ENCODE measurements at places on chromosomes 3 and 15.

DNA sequence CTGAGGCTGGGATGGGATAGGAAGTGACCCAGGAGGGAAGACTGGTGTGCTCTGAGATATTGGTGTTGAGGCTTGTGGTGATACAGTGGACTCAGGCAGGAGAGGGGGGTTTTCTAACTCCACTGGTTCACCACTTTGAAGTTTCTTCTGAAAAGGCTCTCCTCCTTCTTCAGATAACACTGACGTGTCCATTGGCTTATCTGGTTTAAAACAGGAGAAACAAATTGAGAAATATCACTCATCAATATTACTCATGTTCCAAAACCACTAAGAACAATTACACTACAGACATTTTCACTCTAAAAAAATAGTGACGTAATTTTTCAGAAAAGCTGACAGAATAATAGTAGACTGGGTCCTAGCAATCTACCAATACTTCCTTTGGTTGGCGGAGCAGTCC lies 23.1 kb downstream of the TP53BP1 start:
- DNase-seq = peak; percentile 15

GRCh38 chr3:164416491-164417222 lies 661.6 kb downstream of the SI start:
- no peak for DNase-seq

DNA sequence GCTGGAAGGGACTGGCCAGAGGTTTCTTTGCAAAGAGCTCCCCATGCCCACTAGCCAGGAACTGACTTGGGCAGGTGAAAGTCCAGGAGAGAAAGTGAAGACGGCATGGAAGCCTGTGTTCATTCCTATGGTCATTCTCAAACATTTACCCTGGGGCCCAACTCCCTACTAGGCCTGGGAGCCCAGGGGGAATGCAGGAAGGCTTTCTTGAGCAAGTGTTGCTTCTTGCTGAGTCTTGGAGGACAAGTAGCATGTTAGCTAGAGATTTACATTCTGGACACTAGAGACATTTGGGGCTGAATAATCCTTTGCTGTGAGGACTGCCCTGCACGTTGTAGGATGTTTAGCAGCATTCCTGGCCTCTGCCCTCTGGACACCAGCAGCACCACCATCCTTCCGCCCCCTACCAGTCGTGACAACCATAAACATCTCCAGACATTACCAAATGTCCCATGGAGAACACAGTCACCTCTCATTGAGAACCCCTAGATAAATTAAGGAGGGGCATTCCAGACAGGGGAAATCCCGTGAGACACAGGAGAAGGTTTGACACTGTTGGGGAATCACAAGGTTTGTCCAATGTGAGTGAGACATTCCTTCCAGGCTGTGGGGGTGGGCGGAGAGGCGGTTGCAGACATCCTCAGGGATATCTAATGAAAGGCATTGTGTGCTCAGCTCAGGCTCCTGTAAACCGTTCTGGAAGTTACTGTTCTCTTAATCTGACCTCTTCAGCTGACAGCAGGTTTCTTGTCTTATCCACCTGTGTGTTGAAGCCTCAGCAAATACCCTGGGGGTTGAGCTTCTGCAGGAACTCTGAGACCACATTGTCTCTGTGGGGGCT lies 236.2 kb downstream of the TLE3 start:
- peak; percentile 18 for DNase-seq

DNA sequence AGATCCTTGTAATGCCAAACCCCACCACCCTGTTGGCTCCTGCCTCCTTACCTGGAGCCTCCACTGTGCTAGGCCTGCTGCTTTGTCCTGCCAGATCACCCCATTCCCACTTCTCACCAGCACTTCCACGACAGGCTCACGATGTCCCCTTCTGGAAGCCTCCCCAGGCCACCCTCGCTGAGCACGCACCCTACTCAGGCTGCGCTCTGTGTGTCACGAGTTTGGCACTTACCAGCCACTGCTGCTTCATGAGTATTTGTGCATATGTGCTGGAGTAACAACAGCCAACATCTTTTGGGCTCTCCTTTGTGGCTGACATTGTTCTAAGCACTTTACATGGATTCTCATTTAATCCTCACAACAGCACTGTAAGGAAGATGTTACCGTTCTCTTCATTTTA lies 58.1 kb downstream of the PDIA5 start:
- DNase-seq = no peak

GRCh38 chr3:66261355-66261754 lies 40.6 kb downstream of the SLC25A26 start:
- DNase-seq = peak; percentile 52

DNA sequence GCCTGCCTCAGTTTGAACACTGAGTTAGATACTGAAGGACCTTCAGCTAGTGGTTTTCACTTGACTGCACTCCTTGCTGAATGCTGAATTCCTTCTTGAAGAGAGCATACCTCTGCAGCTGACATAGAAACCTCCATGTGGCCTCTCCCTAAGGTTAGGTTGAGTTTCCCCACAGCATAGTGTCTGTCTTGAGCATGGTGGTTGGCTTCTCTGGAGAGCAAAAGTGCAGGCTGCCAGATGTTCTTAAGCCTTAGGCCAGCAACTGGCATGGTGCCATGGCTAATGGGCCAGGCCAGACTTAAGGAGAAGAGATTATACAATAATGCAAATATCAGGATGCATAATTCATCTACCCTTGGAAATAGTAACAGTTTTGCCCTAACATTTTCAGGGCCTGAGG lies 545.6 kb upstream of the ZNF385D start:
- DNase-seq = peak; percentile 6

- peak; percentile 57 for DNase-seq
Measured at GRCh38 chr15:75843678-75844581, 683 bp downstream of the UBE2Q2 start.

GRCh38 chr15:67652586-67652985 lies 110.1 kb downstream of the MAP2K5 start:
- no peak for DNase-seq

GRCh38 chr15:99141943-99142342 lies 37.1 kb downstream of the SYNM start:
- DNase-seq = no peak

GRCh38 chr3:115095236-115095635 lies 51.9 kb downstream of the ZBTB20 start:
- DNase-seq = no peak

DNA sequence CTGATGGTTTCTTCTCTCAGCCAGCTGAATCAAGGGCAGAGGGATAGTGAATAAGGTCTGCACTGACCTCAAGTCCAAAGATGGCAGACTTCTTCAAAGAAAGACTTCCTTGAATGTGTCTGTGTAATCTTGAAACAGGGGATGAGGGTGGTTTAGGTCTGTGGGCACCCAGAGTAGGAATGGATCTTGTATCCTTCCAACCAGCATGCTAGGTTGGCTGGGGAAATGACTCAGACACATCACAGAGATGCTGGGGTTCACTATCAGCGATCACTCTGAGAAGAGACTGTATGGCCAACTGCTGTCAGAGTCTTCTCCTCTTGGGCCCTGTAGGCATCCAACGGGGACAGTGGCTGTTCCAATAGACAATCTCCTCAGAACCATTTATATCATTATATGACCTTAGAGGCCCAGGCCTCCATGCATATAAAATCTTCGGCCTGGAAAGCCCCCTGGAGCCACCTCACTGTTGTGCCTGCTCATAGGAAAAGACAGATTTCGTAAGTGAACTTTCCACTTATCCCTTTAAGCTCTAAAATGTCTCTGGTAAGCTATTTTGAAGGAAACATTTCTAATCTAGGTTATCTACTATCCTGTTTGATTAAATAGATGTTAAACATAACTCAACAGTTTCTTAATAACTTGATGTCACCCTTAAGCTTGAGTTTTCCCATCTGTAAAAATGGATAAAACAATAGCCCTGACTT lies 58.5 kb downstream of the TIPARP start:
- no peak for DNase-seq

DNA sequence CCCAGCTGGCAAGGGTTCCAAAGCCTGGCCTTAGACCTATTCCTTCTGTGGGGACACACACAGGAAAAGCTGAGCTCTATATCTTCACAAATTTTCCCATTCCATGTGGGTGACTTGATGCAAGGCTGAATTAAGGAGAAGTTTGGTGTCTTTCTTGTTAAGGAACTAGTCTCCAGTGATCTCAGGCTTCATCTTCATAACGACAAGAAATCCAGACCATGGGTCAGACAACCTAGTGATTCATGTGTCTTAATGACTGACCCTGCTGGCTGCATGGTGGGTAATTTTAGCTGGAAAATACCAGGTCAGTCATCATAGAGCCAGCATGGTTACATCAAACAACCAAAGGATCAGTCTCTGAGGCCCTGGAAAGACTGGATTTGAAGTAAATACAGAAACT lies 112.7 kb upstream of the SLC4A7 start:
- DNase-seq = peak; percentile 29

DNA sequence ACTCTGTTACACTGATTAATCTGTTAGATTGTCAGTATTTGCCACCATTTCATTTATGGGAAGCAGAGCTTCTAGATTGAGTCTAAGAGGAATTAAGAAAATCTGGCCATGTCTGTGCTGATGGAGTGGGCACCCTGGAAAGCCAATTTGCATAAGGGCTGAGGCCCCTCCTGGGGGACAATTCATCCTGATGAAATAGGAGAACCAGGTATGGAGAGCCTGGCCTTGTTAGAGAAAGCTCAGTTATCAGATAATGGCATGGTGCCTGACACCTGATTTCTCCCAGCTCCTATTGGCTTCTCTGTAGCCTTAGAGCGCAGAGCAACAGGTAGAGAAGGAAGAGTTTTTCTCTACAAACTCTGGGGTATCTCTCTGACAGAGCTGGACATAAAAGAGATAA lies 114.2 kb downstream of the EBLN2 start:
- DNase-seq = no peak

DNA sequence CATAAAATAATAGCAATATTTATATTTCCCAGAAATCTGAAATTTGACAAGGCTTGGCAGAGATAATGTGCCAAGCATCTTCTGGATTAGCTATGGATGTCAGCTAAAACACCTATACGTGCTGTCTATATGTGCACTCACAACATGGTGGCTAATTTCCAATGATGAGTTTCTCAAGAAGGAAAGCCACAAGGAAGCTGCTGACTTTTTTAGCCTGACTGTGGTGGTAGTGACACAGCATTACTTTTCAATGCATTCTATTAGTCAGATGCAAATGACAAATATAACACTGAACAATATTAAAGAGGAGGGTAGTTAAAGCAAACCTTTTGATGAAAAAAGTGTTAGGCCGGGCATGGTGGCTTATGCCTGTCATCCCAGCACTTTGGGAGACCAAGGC lies 101.7 kb upstream of the CCDC54 start:
- DNase-seq = no peak

DNA sequence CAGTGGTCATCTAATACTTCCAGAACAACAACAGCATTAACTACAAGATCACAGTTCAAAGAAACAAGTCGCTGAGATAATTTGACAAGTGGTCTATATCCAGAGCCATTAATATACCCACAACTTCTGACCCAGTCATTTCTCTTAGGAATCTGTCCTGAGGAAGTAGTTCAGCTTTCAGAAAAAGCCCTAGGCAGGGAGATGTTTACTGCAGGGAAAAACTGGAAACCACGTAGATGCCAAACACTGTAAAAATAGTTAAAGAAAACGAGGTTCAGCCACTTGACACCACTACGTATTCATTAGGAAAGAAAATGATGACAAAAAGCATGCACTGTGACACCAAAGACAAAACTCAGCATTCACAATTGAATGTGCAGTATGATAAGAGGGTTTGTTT lies 22.3 kb upstream of the CDCP1 start:
- DNase-seq = no peak

GRCh38 chr3:128993461-128994172 lies at the start of gene CFAP92:
CFAP92 (minus strand) TSS chr3:128994076; CDS start chr3:128993304, 772 bp downstream.
- DNase-seq = peak; percentile 72

- no peak for DNase-seq
Measured at GRCh38 chr15:101664303-101664913, 12.2 kb upstream of the TM2D3 start.

DNA sequence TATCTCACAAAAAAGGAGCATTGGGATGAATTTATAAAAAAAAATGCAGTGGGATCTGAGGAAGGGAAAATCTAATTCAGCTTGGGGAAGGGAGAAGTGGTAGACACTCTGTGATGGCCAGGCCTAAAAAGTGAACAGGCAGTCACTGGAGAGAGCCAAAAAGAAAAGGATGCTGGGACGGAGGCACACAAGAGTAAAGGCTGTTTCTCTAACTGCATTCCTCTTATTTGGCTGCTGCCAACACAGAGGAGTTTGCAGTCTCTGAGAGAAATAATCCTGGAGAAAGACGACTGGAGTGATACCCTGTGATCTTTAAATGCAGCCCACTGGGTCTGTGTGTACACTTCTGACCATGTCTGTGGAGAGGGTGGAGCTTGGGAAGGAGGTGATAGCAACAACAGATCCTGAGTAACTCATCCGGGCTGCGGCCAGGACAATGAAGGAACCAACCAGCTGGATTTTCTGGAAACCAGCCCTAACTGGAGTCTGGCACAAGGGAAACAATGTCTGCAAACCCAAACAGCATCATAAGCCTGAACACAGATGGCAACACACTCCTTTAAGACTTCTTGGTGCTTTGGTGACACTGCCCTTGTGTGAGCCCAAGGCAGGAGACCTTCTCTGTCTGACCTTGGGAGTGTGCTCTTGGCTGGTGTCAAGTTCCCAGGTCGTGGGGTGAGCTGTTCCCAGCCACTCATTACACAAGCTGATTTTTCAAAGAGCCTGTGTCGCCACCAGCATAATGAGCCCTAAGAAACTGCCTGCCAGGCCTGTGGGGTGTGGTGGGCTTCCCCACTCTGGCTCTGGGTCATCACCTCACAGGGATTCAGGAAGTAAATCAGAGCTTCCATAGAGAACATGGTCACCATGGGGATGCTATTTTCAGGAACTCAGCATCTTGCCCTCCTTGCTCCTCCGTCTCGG lies 8.0 kb downstream of the FYCO1 start:
- DNase-seq = peak; percentile 46

DNA sequence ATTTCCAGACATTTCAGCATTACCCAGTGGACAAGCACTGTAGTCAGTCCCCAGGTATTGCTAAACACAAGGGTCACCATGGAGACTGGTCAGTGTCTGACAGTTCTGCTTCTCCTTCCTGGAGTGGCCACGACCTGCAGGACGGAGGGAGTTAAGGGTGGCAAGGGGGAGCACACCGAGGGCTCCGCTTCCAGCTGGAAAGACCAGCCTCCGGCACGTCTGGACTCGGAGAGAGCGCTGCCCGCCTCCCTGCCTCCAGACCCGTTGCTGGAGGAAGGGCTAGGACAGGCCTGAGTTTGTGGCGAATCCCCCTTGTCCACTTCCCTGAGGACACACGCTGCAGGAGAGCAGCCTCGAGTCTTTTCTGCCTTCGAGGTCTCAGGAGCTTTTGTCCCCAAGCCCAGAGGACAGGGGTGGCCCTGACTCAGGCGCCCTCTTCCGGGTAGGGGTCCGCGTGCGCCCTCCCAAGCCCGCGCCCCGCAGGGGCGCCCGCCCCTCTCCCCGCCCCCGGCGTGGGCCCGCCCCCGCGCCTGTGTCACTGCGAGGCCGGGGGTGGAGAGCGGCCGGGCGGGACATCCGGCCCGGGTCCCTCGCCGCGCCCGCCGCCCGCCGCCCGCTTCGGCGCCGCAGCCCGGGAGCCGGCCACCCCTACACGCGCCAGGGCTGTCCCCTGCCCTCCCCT lies at the start of gene CHST14:
Gene CHST14 (plus strand): TSS at position 562 of the 682 bp plus-strand sequence. CDS start 230 bp downstream, outside the sequence.
- peak; percentile 57 for DNase-seq

- peak; percentile 36 for DNase-seq
Measured at GRCh38 chr3:176041812-176042211, 1155.5 kb downstream of the TBL1XR1 start.

Data from EL (cell line).